ENCODE measurements at places on chromosomes 3 and 15. TPM values are rescaled to one million over a fixed set of nuclear protein-coding genes. Genes with fewer than 3 reads are reported as not detected.

Gene FOXB1
- total RNA-seq: not detected

Gene KNL1
- 0.61 TPM for total RNA-seq

Gene EFHB
- total RNA-seq: 0.90 TPM

Gene CHL1
- total RNA-seq: 16.0 TPM

GRCh38 chr15:74781431-74782258 lies at the start of gene CSK:
CSK (plus strand) TSS chr15:74782080; CDS start chr15:74798298, 16,218 bp downstream.
- no peaks in the 10 kb centered on the region for H3K36me3 ChIP-seq
- DNase-seq: peak; percentile 89
- no peaks in the 10 kb centered on the region for H3K27me3 ChIP-seq
- H3K4me1 ChIP-seq: peaks cover 67% of the 10 kb centered on the region
- peak within 1 kb of the TSS; percentile 78 for H3K27ac ChIP-seq

DNA sequence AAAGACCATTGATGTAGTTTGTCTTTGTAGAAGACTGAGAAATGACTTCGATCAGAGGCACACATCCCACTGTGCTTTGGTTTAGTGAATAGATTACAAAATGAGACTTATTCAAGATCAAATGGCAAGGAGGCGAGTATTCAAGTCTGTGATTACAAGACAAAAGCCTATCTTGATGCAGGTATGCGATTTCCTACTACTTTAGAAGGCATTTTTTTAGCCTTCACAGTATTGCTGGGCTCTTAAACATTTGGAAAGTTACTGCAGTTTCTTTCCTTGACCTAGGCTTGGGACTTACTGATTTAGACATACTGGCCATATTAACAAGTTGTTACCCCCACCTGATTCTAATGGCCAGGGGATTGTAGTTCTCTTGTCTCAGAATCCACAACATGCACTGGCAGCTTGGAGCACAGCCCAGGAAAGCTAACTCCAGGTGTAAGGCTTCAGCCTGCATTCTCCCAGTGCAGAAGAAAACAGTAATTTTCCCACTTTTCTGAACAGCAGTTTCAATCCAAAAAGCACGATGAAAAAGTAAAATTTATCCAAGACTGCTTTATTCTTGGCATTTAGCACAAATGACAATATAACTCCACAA lies 311.6 kb downstream of the EPHA6 start:
- DNase-seq: no peak
- no peak overlapping the region for H3K4me3 ChIP-seq
- H3K27me3 ChIP-seq: no peaks in the 10 kb centered on the region
- H3K4me1 ChIP-seq: no peaks in the 10 kb centered on the region
- no peak overlapping the region for H3K27ac ChIP-seq

- H3K27ac ChIP-seq: no peak overlapping the region
- no peaks in the 10 kb centered on the region for H3K27me3 ChIP-seq
- DNase-seq: no peak
- H3K4me1 ChIP-seq: peaks cover 9% of the 10 kb centered on the region
- no peaks in the 10 kb centered on the region for H3K36me3 ChIP-seq
Measured at GRCh38 chr3:24457719-24458118, 36.9 kb downstream of the THRB start.

DNA sequence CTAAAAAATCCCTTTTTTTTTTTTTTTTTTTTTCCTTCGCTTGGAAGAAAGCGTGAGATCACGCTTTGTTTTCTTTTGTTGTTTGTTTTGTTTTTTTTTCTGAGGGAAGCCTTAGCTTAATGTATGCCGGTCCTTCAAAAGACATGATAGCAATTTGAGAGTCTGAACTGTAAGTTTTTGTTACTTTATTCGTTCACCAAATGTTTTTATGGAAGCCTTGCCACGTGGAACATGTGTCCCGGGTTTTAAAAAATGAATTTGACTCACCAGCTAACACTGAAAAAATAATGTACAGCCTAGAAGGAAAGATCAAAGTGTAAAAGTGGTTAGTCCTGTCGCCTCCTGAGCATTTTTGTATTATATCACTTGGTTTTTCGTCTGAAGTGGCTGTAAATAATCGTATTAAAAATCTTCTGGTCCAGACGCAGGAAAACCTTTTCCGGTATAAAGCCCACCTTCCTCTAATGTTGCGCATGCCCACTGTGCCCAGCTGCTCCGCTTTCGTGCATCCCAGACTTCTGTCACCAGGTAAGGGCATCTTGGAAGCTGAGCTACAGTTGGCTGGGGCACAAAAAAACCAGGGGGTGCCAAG lies 795 bp upstream of the MYNN start:
- no peaks in the 10 kb centered on the region for H3K27me3 ChIP-seq
- H3K27ac ChIP-seq: peak overlapping the region; percentile 100
- H3K36me3 ChIP-seq: peaks cover 25% of the 10 kb centered on the region
- DNase-seq: peak; percentile 83
- H3K4me1 ChIP-seq: peaks cover 23% of the 10 kb centered on the region

- no peak for DNase-seq
- H3K4me3 ChIP-seq: no peak overlapping the region
- H3K27ac ChIP-seq: no peak overlapping the region
Measured at GRCh38 chr3:42116466-42116865, 25.3 kb downstream of the TRAK1 start.

DNA sequence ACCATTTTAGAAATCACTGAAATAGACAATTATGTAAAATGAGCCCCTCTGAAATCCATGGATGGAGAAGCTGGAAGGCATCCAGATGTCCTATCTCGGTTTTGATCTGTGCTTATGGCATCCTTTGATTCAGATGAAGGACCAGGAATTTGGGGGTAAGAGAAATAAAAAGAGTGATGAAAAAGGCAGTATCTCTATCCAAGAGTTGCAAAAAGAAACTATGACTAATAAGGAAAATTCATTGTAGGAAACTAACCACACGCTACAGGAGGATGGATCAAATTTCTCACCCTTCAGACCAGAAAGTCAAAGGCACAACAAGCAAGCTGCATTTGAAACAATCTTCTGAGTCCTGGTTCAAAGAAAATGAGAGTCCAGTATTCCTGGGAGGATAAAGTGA lies 34.8 kb downstream of the SRGAP3 start:
- H3K36me3 ChIP-seq: no peaks in the 10 kb centered on the region
- H3K27ac ChIP-seq: no peak overlapping the region
- no peaks in the 10 kb centered on the region for H3K4me1 ChIP-seq

DNA sequence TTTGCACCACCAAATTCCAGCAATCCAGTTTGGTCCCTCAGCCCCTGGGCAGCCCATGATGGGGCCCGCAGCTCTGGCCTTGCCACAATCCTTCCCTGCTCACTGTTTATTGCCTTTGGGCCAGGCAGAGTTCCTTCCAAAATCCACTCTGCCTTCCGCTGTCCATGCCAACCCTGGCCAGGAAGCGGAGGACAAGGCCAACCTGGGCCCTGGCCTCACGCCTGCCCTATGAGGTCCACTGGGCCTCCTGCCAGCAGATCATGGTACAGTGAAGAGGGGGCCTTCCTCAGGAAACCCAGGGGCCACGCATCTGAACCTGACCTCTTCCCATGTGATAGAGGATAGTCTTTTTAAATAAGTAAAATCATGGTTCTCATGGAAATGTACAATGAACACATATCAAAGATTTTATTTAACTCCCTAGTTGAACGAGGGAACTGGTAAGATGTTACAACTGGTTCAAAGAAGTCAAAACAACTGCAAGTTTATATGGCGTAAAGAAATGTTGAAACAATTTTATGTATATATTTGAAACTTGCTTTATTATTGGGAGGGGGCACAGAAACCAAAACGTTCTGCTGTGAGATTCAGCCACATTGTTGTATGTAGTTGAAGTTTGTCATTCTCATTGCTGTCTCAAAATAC lies 95.8 kb upstream of the TNFAIP8L3 start:
- H3K36me3 ChIP-seq: no peaks in the 10 kb centered on the region
- H3K27me3 ChIP-seq: no peaks in the 10 kb centered on the region
- peaks cover 10% of the 10 kb centered on the region for H3K4me1 ChIP-seq
- no peak overlapping the region for H3K27ac ChIP-seq
- DNase-seq: no peak

Data from upper lobe of right lung (tissue), 1 donor.